ENCODE measurements at places on chromosomes 3 and 15.

GRCh38 chr3:115160295-115160694 is 13.2 kb upstream of the ZBTB20 start:
- DNase-seq = no peak

- DNase-seq = no peak
Measured at GRCh38 chr15:83200589-83200988, 7.0 kb downstream of the HDGFL3 start.

GRCh38 chr3:195438371-195438770 is 4.4 kb downstream of the ACAP2 start:
- DNase-seq = no peak

GRCh38 chr3:69273896-69274295 is 112.0 kb downstream of the FRMD4B start:
- no peak for DNase-seq

DNA sequence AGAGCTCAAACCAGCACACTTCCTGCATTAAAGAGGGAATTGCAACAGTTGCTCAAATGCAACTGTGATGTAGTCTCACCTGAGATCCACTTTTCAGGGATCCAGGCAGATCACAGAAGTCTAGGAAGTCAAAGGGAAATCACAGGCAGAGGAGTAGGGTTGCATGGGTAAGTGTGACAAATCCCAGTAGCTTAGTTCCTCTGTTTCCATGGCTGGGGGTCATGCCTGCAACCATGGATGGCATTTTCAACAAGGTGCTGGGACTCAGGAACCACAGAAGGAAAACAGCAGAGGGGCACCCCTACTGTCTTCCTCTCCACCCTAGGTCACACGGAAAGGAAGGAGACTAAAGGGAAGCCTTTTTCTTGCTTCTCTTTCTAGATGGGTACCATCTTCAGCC is 36.5 kb upstream of the ARNT2 start:
- no peak for DNase-seq

GRCh38 chr3:136984837-136985236 is 27.1 kb downstream of the IL20RB start:
- peak; percentile 55 for DNase-seq
